ENCODE measurements at places on chromosomes 13 and 19. TPM values are rescaled to one million over a fixed set of nuclear protein-coding genes. Genes with fewer than 3 reads are reported as not detected.

ANKLE1 gene
- 2.2 TPM for total RNA-seq

FBXL3 gene
- total RNA-seq, result 36.8 TPM

CNN2 gene
- total RNA-seq, result 249 TPM

NLRP5 gene
- not detected for total RNA-seq

SLC17A7 gene
- total RNA-seq, result 0.14 TPM

IZUMO2 gene
- not detected for total RNA-seq

ZNF541 gene
- not detected for total RNA-seq

PLIN4 gene
- 0.84 TPM for total RNA-seq

NLRP4 gene
- not detected for total RNA-seq

KRTDAP gene
- 58.3 TPM for total RNA-seq

PTH2 gene
- total RNA-seq, result not detected

LCP1 gene
- 2.8 TPM for total RNA-seq

NEK5 gene
- 0.14 TPM for total RNA-seq

PROZ gene
- not detected for total RNA-seq

ANGPTL8 gene
- total RNA-seq, result not detected

ZNF850 gene
- 3.9 TPM for total RNA-seq

CABP5 gene
- not detected for total RNA-seq
